ENCODE measurements at places on chromosomes 6 and 20. TPM values are rescaled to one million over a fixed set of nuclear protein-coding genes. Genes with fewer than 3 reads are reported as not detected.

The DAAM2 gene
- total RNA-seq, result 37.4 TPM

The LY86 gene
- 0.49 TPM for total RNA-seq

DNA sequence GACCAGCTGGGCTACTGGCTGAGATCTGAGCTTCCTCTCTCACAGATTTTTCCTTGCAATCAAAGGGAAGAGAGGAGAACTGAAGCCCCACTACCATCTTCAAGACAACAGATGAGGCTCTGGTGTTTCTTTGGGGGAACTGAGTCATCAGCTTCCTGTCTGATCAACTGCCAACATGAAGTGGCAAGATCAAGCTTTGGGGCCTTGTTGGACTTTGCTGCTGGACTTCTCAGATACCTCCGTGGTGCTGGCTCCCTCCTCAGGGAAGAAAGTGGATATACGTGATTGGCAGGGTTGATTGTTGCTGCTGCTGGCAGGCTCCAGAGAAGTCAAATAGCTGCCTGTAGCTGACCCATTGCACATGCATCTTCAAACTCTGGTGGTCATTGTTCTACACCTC, 3.6 kb upstream of the TOX2 start:
- H3K4me3 ChIP-seq, result no peak overlapping the region
- H3K4me1 ChIP-seq, result no peaks in the 10 kb centered on the region
- no peak for DNase-seq
- no peaks in the 10 kb centered on the region for H3K36me3 ChIP-seq

- no peaks in the 10 kb centered on the region for H3K36me3 ChIP-seq
- H3K4me3 ChIP-seq, result no peak overlapping the region
- H3K27me3 ChIP-seq, result no peaks in the 10 kb centered on the region
- no peak for DNase-seq
Measured at GRCh38 chr6:139249395-139249794, 42.4 kb downstream of the TXLNB start.

DNA sequence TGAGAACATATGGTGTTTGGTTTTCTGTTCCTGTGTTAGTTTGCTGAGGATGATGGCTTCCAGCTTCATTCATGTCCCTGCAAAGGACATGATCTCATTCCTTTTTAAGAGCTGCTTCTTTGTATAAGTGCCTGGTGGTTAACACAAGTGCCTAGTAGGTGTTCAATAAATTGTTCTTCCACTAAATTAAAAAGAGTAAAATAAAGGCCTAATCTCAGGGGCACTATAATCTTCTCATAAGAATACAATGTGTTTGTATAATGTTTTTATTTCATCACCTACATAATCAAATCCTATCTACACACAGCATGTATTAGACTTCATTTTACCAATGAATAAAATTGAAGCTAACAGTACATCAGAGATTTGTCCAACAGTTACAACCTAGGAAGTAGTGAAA, 252.7 kb downstream of the KHDC1L start:
- no peaks in the 10 kb centered on the region for H3K27me3 ChIP-seq
- no peaks in the 10 kb centered on the region for H3K36me3 ChIP-seq
- H3K4me3 ChIP-seq, result no peak overlapping the region

All from gastrocnemius medialis (tissue), 4 donors.